Right lung (tissue), 10 donors: ENCODE measurements at places on chromosomes 16 and 17. TPM values are rescaled to one million over a fixed set of nuclear protein-coding genes. Genes with fewer than 3 reads are reported as not detected.

DNA sequence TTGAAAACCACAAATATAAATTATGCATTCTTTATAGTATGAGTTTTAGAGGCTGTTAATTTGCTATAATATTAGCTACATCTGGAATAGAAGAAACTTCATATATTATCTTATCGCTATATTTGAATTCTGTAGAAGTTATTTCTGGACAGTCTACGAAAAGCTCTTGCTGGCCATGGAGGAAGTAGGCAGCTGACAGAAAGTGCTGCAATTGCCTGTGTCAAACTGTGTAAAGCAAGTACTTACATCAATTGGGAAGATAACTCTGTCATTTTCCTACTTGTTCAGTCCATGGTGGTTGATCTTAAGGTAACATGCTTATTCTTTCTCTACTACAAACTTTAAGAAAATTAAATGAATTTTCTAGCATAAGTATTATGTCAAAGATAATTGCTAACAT lies 96.8 kb downstream of the OMG start:
- no peak for DNase-seq

GRCh38 chr17:31627960-31628359 lies 231.1 kb downstream of the COPRS start:
- no peak for DNase-seq

GRCh38 chr17:77948690-77949114 lies 9.8 kb upstream of the TNRC6C start:
- DNase-seq = no peak

DNA sequence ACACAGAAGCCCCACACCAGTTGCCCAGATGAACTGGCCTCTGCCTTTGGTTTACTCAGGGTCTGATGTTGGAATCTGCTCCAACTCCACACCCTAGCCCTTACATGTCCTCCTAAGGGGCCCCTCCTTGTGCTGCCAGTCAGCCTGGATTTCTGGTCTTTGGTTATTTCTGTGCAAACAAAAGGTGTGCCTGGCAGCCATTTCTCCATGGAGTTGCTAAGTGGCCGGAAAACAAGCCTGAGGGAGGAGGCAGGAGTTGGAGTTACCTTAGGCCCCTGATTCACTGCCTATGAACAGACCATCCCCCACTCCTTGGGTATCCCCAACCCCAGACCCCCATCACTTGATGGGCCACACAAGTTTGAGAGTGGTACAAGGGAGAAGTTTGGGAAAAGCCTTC lies 4.4 kb upstream of the ALKBH5 start:
- DNase-seq = no peak

GRCh38 chr17:64765191-64765889 lies 103.2 kb upstream of the SMURF2 start:
- no peak for DNase-seq

DNA sequence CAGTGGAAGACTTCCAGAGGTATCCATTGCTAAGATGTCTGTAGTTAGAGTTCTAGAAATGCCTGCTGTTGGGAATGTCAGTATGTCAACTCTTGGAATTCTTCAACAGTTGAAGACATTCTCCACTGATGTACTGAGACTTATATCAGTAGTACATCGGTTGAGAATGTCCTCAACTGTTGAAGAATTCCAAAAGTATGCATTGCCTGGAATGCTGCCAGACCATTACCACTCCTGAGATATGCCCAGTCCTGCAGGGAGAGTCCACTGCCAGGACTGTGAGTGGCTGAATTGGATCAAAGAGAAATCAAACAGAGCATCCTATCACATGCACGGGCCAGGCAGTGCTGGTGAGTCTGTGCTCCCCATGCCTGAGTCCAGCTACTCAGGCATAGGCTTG lies 42.0 kb downstream of the IL21R start:
- DNase-seq = no peak

DNA sequence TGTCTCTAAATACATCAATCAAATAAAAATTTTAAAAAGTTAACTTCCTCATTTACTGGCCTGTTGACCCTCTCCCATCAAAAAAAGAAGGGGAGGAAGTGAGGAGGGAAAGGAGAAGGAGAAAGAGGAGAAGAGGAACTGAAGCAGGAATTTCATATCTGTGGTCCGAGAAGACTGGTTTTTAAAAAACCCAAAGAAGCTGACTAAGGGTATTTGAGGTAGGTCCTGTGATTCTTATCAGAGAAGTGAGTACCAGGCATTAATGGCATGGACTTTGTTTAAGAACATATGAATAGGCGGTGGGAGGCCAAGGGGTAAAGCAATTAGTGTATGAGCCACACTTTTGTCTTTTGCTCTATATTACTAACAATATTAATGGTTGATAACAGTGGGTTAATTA lies 2.0 kb downstream of the SLC46A1 start:
- no peak for DNase-seq

- peak; percentile 45 for DNase-seq
Observed at GRCh38 chr17:17186051-17186450, 20.1 kb downstream of the PLD6 start.

DNA sequence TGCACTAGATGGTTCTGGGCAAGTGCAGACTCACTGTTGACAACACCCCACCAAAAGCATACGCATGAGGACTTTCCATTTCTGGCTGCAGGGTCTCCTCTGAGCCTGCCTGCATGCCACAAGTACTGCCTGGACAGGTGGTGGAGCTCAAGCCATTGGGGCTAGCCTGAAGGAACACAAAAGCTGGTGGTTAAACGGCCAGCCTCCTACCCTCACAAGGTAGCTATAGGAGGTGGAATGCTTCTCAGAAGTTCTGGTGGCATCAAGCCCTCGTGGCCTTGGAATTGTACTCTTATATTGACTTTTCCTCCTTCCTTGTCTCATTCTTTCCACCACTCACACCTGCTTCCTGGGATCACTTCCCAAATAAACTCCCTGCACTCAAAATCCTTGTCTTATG lies 56.6 kb upstream of the BCAR1 start:
- DNase-seq = no peak

DNA sequence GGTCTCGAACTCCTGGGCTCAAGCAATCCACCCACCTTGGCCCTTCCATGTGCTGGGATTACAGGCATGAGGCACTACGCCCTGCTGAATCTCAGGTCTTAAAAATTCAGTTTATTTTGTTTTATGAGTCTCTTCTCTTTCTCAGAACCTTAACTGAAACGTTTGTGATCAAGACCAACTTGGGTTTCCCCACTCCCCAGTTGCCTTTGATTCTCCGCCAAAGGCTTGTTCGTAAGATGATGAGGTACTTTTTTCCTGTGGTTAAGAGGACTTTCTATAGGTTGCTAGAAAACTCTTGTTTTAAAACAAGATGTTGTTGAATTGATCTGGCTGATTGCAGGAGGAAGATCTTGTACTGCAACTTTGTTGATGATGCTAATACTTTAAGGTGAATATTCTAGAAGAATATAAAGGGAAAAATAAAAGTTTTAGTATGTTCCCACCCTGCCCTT lies 11.7 kb downstream of the ABCC1 start:
- DNase-seq = no peak

GRCh38 chr16:19717314-19717713 lies 713 bp downstream of the KNOP1 start:
- DNase-seq = no peak

KRT25 gene
- polyA plus RNA-seq = not detected

ABCA6 gene
- 55.5 TPM for polyA plus RNA-seq

HASPIN gene
- polyA plus RNA-seq = 2.5 TPM

EPOP gene
- 2.1 TPM for polyA plus RNA-seq
